Stimulated activated memory B cell treated with anti-CD40 and anti-IgM and Interleukin-4, amounts not matched to agents 10 μg/mL and 1 μg/mL and 100 μg/mL, for 72 hours (primary cell): ENCODE measurements at places on chromosomes 4 and X.

DNA sequence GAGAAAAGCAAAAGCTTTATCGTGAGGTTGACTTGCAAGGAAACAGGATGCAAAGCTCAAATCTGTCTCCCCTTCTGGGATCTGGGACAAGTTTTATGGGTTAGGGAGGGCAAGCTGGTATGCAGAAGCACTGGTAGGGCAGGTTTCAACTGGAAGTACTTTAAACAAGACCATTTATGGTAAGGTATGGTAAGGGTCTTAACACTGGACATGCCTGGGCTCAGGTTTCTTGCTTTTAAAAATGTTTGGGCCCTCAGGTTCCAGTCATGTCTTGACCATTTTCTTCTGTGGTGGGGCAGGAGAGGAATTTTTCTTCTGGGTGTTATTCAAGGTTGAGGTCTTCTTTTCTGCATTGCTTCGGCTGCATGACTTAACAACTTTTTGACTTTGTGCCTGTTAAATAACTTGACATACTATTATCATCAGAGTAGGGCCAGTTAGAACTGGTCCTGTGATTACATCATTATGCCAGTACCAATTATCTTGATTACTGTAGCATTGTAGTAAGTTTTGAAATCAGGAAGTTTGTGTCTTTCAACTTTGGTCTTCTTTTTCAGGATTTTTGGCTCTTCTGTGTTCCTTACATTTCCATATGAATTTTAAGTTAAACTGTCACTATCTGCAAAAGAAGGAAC lies 33.7 kb downstream of the CD38 start:
- no peak for ATAC-seq

DNA sequence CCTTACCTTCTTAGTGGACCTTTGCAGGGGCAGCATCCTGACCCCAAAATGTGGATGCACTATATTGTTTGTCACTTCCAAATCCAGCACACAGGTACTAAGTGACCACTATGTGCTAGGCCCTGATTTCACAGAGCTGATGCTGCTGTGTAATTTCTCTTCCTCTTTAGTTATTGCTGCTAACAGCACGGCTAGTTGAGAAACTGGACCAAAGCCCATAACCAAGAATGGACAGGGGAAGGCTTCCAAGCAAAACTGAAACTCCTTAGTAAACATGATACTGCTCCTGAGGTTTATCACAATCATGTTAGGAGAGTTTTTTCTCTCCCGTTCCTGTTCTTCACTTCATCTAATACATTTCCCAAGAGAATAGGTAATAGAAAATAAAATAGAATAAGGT lies 172.9 kb upstream of the TTC29 start:
- peak; percentile 27 for ATAC-seq

DNA sequence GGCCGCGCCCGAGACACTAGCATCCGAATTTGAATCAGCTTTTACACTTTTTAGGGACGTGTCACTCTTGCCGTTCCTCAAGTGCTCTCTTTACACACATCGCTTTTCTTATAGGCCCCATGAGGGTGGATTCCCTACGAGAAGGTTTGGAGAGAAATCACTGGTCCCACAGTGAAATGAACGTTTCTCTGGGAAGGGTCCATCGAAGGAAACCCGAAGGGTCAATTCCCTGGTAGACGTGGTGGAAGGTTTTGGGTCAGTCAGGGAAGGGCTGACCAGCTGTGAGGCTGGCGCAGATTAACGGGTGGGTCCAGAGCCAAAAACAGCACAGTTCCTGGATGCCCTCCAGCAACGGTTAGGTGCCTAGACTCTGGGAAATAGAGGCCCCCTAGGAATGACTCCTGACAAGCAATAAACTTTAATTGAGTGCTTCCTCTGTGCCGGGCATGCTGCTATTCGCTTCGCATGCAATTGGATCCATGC lies 35.9 kb downstream of the ETDC start:
- no peak for ATAC-seq

DNA sequence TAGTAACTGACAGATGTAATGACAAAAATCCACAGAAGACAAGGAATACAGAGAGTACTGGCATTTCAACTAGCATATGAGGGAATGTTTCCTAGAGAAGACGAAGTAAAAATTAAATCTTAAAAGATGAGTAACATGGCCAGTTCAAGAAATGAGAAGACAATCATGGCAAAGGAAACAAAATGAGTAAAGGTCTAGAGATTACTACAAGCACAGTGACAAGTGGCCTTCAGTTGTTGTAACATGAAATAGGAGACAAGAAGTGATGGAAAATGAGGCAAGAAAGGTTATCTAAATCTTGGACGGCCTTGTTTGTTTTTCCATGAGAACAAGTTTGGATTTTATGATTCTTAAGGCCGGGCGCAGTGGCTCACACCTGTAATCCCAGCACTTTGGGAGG lies 81.0 kb downstream of the PPA2 start:
- ATAC-seq, result no peak

GRCh38 chr4:136009258-136009832 lies 1522.9 kb downstream of the PCDH18 start:
- ATAC-seq, result no peak

DNA sequence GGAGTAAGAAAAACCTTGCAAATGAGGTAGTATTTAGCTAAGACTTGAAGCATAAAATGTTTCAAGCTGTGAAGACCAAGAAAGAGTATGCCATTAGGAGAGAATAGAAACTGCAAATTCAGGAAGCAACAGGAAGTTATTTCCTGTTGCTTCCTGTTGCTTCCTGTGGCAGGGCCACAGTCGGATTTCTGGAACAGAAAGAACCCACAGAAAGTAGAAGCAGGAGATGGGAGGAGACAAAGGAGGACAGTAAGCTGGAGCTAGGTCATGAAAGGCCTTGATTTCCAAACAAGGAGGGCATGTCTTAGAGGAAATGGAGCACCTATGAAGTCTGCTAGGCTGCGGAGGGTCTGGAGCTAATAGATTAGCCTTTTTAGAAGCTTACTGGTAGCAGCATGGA lies 17.2 kb downstream of the ASB11 start:
- no peak for ATAC-seq

DNA sequence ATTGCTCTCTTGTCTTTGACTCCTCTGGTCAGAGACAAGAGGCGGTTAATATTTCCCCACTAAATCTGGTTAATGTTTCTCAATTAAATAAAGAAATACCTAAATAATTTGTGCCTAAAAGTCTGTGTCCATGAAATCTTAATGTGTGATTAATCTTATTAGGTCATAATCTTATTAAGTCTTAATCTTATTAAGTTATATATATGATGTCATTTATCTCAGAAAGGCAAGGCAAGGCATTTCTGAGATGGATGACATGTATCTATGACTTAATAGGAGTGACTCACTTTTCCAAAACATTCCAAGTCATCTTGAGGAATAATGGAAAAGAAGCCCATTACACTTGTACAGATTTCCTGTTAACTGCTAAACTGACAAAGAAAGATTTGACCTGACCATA lies 74.7 kb downstream of the TRAM1L1 start:
- no peak for ATAC-seq

- ATAC-seq, result no peak
Measured at GRCh38 chr4:32106767-32107166, 1386.6 kb downstream of the PCDH7 start.

GRCh38 chr4:139416073-139416673 lies 37.7 kb upstream of the RAB33B start:
- no peak for ATAC-seq

DNA sequence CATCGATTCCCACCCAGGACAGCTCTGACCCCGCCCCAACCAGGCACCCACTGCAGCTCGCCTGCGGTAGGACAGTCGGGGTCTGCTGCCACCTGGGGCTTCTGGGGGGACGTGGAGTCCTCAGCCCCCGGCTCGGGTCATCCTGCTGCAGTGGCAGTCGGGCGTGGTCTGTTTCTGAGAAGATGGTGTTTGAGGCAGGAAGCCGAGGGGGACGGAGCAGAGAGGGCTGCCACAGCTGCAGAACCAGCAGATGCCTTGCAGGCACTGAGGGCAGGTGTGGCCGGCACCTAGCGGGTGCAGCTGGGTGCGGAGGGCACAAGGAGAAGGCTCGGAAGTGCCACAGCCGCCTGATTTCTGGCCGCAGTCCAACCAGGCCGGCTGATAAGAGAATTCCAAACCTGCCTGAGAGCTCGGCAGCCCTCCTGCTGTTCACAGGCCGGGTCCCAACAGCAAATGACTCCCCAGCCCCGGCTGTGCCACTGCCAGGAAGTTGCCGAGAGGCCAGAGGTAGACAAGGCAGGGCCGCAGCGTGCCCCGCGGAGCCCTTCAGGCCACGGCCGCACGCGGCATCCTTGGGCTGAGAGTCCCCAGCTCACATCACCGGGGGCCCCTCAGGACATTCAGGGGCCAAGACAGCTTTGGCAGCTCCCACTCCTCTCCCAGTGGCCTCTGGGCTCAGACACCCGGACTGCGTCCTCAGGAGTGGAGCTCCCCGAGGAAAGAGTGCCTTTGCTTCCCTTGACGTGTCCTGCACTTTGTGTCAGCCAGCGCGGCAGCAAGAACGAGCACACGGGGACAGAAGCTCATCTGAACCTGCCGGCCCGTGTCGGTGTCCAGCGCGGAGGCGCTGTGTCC lies 9.4 kb upstream of the CPLX1 start:
- peak; percentile 14 for ATAC-seq
